Stimulated activated CD4-positive, alpha-beta T cell treated with anti-CD3 and anti-CD28 coated beads, TNF-alpha, amount 100 ng/mL, for 4 hours (primary cell): ENCODE measurements at places on chromosomes 16 and 17.

DNA sequence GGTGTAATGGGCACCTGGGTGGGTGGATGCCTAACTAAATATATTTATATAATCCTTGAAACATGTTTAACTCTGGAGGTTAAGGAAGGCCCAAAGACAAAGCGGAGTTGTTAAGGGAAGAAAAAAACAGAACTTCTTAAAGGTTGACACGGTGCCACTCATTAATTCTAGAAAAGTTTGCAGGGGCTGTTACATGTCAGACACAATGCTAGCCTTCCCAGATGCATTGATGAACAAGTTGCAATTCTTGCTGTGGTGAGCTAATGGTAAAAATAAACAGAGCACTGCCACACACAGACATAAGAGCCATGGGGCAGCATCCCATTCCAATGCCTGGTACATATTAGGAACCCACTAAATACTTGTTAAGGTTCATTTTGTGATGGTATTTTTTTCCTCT lies 109.5 kb downstream of the CDH13 start:
- no peak for DNase-seq

DNA sequence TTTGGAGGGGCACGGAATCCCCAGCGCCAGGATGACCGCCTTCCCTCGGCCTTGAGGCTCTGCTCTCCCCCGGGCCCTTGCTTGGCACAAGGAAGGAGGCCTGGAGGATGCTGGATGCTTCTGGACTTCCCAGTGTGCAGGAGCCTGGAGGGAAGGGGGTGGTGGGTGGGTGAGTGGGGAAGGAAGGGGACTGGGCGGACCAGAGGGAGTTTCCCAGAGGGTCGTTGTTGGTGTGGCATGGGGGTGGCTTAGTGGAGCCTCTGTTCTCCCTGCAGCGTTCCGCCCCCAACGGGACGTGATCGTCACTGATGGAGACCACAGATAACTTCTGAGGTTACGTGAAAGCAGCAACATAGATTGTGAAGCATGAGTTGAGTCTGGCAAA lies 140.0 kb downstream of the IRF8 start:
- DNase-seq, result no peak

DNA sequence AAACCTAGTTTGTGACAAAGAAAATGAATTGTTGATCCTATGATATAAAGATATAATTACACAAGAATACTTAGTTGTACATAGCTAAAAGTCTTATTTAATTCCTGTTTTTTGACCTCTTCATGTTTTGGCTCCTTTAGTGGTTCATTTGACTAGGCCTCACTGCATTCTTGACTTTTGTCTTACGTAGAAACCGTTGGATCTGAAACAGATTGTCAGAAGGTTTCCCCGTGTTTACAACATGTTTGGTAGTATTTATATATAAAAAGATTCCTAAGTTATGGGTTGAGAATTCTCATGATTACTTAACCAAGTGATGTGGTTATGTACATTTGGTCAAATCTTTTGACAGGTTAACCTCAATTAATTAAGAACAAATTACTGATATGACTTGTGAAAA lies 162.8 kb downstream of the BCAS3 start:
- no peak for DNase-seq

DNA sequence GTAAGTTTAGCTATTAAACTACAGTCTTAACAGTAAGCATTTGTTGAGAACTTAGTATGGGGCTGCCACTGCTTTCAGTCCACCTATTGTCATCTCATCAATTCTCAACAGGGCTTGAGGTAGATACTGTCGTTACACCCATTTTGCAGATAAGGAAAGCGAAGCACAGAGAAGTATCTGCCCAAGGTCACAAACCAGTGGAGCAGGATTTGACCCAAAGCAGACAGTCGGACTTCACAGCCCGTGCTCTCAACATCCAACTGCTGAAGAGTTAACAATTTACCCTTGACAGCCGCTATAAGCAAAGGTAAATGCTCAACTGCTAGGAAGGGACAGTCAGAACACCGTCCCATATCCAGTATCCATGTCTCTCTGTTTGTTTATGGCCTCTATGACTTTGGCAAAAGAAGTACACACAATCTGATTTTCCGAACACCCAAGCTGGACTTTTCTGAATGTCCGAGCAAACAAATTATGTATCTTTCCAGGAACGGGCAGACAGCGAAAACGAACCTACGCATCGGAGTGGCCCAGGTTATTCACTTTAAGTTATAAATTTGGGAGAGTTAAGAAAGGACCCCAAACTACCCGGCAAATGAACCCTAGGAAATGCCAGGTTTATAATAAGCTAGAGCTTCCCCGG lies 1.2 kb downstream of the SIAH1 start:
- no peak for DNase-seq

DNA sequence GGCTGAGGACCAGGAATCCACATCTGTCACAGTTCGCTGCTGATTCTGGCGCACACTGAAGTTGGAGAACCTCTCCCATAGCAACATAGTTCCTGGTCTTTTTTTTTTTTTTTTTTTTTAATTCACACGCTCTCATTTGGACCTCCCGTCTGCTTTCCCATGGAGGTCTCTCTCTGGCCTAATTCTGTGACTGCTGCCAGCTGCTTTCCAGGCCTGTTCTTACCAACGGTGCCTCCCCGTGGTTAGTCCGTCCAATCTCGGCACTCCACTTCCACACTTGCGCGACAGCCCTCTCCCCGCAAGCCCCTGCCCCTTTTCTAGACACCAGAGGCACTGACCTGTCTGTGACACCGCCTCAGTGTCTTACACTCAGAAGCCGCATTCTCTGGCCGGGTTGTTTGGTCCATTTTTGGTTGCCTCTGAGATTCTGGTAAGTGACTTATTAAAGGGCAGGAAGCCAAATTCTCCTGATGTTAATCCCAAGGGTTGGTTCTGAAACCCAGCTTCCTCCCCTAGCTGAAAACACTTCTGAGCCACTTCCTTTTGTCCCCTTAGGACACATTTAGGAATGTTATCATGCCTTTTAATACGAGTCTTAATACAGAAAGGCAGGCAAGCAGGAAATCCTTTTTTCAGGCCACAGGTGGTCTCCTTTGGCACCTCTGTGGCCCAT lies 1.1 kb upstream of the AKTIP start:
- no peak for DNase-seq

DNA sequence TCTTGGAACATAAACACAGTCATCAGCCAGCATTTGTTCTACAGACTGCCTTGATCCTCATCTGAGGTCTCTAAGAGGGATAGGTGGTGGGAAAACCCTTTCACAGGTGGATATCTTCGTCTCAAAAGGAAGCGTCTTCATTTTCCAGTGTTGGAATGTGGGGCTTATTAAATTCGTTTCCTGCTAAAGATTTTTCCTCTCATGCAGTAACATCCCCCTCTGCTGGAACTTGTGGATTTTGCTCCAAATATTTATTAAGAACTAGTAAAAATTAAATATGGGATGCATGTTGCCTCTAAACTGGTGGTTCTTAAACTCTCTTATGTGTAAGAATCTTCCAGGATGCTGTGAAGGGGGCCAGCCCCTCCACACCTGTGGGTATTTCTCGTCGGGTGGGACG lies 20.1 kb upstream of the MLYCD start:
- DNase-seq, result no peak

- no peak for DNase-seq
These were observed 6.1 kb upstream of the TBX2 start for GRCh38 chr17:61393550-61393903.

- DNase-seq, result no peak
These were observed 88.1 kb upstream of the ASIC2 start for GRCh38 chr17:33381201-33381600.

- no peak for DNase-seq
These were observed 48.2 kb downstream of the IL21R start for GRCh38 chr16:27450196-27450549.

DNA sequence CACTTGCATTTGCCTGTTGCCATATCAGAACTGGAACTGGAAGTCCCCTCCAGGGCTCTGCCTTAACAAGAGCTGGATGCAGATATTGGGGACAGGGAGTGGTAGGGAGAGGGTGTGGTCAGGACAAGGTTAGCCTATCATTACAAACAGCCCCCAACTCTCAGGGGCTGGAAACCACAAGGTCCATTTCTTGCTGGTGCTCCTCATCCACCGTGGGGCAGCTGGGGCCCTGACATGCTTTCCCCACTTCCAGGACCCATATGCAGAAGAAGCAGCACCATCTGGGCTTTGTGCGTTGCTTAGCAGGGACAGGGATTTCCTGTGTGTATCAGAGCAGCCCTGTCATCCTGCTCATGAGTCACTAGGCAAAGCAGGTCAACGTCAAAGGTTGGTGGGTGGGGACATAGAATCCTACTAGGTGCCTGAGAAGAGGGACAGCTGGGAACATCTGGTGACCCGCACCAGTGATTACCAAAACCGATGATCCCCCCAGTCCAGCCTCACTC lies 26.9 kb downstream of the RGS9 start:
- DNase-seq, result peak; percentile 17

DNA sequence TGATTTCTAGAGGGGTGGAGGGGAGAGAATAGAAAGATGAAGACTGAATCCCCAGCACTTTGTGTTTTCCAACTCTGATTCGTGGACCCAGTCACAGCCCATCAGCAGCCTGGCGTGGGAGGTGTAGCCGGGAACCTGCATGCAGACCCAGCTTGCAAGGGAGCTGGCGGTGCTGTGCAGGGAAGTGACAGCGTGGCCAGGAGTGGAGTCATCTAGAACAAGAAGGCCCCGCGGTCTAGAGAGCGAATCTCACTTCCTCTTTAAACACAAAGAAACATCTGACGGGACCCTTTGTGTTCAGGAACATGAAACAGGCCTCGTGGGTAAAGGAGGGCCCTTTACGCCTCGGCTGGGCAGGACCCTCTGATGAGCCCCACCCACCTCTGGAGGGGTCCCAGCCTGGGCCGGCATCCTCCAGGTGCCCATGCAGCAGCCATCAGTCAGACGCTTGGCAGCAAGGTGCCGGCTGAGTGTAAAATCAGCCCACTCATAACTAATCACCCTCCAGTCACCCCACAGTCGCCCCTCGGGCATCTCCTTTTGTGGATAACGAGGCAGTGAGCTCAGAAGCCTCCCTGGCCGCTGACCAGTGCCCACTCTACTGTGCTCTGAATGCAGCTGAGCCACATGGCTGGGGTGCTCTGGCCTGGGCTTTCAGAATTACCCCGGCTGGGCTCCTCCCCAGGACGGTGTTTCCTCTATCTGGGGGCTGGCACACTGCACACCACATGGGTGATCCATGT lies 4.4 kb downstream of the SNAI3 start:
- DNase-seq, result no peak

GRCh38 chr17:44004761-44005526 lies 522 bp downstream of the NAGS start:
- no peak for DNase-seq

DNA sequence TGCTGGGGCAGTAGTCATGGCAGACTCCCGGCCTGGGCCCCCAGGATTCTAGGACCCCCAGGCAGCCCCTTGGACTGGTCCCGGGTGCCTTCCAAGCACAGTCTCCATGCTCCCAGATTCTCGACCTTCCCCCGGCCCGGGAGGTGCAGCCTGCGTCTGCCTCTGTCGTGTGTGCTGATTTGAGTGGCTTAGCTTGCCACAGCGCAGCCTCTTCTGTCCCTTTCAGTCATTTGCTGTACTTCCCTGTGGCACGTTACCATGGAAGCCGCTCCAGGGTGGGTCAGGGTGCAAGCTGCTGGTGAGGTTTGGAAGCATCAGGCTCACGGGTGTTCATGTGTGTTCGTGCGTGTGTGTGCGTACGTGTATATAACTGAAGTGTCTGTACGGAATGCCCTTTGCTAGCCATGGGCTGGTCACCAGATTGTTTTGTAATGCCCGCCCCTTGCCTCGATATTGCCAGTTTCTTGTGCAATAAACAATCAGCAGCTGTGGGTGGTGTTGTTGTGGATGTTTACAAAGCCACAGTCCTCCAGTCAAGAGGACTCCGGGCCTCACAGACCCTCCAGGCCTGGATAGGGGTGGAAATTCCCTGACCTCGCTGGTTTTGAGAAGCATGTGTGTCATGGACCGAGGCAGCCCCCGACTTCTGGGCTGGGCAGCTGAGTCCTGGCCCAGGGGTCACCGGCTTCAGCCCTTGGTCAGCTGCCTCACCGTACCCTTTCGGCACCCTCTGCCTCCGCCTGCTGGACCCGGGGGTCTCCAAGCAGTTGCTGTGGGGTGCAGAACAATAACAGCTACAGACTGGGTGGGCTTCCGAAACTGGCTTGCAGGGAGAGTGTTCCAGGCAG lies 9.7 kb upstream of the CLEC18A start:
- no peak for DNase-seq

DNA sequence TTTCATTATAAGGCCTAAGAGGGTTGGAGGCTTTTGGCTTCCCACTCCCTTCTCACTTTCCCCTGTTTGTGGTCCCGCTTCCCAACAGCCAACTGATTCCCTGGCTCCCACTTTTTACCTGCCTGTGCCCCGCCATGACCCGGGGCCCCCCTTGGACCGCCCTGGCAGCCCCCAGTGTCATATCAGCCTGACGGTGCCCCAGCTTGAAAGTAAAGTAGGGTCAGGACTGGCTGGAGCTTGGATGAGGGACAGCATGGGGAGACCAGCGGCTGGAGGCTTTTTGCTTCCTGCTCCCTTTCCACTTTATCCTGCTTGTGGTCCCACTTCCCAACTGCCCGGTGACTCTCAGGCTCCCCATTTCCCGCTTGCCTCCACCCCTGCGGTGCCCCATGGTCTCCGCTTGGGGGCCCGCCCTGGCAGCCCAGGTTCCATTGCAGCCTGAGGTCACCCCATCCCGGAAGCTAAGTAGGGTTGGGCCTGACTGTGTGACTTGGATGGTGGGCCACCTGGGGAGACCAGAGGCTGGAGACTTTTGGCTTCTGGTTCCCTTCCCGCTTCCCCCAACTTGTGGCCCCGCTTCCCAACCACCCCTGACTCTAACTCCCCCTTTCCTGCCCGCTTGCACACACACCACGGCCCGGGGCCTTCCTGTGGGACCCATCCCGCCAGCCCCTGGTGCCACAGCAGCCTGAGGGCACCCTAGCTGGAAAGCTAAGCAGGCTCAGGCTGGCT lies 2274.7 kb downstream of the TP53TG3F start:
- DNase-seq, result no peak

DNA sequence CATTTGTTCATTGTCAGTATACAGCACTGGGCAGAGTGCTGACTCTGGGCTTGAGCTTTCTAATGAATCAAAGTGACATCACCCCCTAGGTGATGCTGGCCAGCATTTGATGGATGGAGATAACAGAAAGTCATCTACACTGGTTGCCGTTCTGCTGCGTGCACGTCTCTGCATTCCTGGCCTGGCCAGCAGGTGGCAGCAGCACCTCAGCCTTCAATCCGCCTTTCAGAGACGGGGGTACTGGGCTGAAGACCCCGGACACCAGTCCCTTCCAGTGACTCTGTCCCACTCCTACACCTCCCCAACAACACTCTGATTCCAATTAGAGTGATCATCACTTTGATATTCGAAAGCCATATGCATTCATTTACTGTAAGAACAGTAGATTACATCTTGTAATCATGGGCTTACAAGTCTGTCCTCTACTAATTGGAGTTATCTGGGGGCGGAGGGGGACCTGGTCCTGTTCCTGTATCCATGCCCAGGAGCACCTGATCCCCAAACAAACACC lies 6.0 kb downstream of the CPSF4L start:
- peak; percentile 17 for DNase-seq
